ENCODE measurements at places on chromosomes 12 and 14.

DNA sequence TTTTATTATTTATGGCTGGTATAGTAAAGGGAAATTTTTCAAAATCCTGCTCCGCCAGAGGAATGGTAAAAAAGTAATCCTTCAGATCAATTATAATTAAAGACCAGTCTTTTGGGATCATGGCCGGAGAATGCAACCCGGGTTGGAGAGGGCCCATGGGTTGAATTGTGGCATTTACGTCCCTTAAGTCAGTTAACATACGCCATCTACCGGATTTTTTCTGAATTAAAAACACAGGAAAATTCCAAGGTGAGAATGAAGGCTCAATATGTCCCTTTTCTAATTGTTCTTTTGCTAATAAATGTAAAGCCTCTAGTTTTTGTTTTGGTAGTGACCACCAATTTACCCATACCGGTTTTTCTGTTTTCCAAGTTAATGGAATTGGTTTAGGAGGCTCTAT is 602.8 kb downstream of the ALG10 start:
- DNase-seq, result no peak

- DNase-seq, result no peak
Measured at GRCh38 chr14:76698631-76699030, 62.6 kb upstream of the VASH1 start.

- no peak for DNase-seq
Measured at GRCh38 chr14:89740241-89740640, 214.3 kb downstream of the EFCAB11 start.

- no peak for DNase-seq
Measured at GRCh38 chr14:93941293-93941910, 14.3 kb downstream of the FAM181A start.

DNA sequence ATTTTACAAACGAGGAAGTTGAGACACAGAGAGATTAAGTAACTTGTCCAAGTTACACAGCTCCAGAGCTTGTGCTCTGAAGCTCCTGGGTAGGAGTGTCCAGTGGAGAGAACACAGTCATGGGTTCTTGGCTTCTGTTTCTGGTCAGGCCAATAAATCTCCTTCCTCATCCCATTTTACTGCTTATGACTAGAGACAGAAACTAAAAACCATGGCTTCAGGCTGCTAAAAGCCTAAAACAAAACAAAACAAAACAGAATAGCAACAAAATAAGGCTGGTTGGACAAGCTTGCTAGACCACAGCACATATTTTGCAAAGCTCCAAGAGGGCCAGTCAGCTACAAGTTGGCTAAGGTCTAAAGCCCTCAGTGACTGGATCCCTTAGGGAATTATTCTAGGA is 49.8 kb downstream of the PTGER2 start:
- DNase-seq, result no peak

DNA sequence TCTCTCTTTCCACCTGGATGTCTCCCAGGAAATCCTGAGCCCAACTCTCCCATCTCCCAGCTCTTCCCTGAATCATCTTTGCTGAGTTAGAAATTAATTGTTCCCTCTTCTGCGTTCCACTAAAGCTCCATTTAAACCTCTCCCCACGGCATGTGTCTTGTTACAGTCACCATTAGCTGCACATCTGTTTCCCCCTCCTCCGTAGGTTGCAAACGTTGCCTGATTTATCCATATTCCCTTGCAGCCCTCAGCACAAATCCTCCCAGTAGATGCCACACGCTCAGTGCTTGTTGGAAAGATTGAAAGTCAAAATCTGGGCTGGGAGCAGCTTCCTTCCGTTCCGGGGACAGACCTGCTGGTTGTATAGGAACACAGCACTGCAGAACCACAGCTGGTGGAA is 90.4 kb downstream of the SLC24A4 start:
- no peak for DNase-seq

GRCh38 chr12:4908684-4909409 is 858 bp upstream of the KCNA1 start:
- peak; percentile 57 for DNase-seq

- DNase-seq, result no peak
Measured at GRCh38 chr12:96427269-96427729, 27.1 kb upstream of the CDK17 start.

GRCh38 chr14:64550621-64551333 is 1.0 kb downstream of the PPP1R36 start:
- DNase-seq, result no peak

GRCh38 chr14:63632932-63633514 is 8.6 kb downstream of the WDR89 start:
- DNase-seq, result no peak

DNA sequence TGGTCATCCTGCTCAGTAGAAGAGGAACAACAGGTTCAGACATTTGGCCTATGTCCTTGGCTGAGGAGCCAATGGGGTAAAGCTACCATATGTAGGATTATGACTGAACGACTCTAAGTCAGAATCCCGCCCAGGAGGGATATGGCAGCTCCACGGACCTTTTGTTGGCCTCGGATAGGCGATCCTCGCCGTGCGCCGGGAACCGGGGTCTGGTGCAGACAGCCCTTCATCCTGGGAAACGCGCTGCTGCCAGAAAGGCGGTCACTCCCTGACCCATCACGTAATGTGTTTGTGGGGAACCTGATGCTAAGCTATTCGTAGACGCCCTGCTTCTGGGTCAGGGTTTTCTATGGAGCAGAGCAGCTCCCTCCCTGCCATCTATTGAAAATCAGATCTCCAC is 178.9 kb upstream of the ALG10B start:
- no peak for DNase-seq

GRCh38 chr14:89621009-89621421 is 204.0 kb upstream of the FOXN3 start:
- DNase-seq, result no peak

GRCh38 chr12:89976866-89977265 is 268.2 kb upstream of the ATP2B1 start:
- no peak for DNase-seq

DNA sequence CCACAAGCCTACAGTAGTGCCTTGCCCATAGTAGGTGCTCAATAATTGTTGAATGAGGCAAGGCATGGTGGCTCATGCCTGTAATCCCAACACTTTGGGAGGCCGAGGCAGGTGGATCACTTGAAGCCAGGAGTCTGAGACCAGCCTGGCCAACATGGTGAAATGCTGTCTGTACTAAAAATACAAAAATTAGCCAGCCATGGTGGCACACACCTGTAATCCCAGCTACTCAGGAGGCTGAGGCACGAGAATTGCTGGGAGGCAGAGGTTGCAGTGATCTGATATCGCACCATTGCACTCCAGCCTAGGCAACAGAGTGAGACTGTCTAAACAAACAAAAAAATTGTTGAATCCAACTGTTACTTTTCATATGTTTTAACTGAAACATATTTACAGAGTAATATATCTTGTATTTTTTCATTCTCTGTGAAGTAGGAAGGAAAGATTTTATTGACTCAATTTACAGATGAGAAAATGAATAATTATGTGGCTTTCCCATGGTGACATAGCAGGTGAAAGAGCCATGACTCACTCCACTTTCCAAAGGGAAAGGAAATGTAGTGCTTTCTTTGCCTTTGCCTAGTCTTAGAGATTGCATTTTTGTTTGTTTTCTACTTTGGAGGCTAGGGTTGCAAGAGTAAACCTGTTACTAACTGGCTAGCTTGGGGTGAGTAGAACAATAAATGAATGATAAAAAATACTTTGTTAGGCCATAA is 95.4 kb upstream of the SLC38A4 start:
- DNase-seq, result no peak

DNA sequence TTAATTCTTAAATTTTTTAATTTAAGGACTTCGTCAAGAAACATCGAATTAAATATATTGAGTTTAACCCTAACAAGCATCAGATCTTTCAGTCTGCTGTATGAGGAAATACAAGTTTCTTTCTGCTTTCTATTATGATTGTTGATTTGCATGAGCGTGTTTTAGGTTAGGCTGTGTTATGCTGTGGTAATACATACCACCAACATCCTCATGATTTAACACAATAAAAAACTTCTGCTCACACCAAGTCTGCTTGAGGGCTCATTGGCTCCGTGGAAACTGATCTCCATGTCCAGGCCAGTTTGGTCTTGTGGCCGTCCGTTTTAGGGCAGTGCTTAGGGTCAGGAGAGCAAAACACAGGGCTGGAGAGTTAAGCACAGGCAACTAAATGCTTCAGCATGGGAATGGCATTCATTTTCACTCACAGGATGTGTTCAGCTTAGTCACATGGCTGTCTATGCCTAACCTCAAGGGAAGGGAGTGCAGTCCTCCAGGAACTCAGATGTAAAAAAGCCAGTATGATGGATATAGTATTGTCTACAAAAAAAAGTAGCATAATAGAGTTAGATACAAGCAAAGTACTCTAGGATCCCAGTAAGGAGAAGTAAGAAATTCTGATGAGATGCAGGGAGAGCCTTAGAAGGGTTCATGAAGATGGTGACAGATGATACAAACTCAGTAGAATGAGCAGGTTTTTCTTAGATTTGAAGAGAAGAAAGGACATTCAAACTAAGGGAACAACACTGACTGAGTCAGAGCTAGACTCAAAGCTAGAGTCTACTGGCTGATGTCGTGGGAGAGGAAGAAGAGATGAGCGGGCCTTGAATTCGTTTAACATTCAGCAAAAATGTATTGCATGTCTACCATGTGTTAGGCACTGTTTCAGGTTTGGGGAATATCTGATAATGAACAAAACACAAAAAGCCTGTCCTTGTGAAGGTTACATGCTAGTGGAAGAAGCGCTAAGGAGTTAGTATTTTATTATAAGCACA is 16.3 kb downstream of the MARK3 start:
- DNase-seq, result no peak

DNA sequence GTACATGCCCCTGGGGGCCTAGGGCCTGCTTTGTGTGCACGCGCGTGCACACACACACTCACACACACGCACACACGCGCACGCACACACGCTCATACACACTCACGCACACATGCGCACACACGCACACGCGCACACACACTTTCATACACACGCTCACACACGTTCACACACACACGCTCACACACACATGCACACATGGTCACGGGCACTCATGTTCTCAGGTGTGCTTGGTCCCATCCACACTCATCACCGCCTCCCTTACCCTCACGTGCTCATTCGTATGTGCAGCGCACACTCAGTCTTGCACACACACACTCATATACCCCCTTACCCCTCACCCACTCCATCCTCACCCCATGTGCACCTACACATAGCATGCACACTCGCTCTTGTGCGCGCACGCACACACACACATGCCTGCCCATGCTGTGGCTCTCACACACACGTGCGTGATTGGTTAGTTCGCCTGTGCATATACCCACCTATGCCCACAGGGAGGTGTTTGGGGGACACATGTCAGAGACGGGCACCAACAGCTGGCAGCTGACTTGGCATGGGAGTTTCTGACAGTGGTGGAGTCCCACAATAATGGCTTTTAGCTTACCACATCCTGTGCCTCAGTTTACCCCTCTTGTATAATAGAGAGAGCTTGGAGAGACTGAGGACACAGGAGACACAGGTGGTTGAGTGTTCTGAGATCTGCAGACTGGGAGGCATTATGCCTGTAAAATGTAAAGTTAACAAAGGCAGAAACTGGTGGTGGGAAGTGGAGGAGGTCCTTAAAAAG is 28.7 kb downstream of the TSPAN9 start:
- no peak for DNase-seq

DNA sequence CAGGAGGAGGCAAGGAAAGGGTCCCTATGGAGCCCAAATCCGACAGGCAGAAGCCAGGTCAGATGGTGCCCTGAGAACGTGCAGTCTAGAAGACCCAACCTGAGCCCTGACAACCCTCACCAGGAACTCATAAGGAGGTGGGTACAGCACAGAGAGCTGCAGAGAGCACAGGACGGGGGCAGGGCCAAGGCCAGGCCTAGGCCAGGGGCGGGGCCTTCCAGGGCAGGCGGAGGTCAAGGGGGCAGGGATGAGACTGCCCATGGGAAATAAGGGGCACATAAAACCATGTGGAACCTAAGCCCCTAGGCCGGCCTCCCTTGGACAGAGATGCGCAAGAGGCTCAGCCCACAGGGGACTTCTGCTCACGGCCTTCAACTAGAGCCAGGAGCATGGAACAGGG is 45.1 kb downstream of the SSH1 start:
- DNase-seq, result no peak

GRCh38 chr14:99590746-99591555 is 13.1 kb downstream of the CCDC85C start:
- no peak for DNase-seq

DNA sequence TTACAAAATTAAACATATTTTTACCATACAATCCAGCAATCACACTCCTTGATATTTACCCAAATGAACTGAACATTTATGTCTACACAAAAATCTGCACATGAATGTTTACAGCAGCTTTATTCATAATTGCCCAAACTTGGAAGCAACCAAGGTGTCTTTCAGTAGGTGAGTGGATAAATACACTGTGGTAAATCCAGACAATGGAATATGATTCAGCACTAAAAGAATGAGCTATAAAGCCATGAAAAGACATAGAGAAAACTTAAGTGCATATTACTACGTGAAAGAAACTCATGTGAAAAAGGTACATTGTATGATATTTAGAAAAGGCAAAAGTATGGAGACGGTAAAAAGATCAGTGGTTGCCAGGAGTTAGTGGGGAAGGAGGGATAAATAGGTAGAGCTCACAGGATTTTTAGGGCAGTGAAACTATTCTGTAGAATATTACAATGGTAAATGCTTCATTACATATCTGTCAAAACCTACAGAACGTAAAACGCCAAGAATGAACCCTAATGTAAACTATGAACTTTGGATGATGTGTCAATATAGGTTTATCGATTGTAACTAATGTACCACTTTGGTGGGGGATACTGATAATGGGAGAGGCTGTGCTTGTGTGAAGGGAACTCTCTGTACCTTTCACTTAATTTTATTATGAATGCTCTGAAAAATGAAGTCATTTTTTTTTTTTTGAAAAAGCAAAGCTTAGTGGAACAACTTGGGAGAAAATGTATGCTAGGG is 295.7 kb downstream of the CEP128 start:
- no peak for DNase-seq

GRCh38 chr12:63802012-63802608 is 22.4 kb downstream of the RXYLT1 start:
- DNase-seq, result no peak

DNA sequence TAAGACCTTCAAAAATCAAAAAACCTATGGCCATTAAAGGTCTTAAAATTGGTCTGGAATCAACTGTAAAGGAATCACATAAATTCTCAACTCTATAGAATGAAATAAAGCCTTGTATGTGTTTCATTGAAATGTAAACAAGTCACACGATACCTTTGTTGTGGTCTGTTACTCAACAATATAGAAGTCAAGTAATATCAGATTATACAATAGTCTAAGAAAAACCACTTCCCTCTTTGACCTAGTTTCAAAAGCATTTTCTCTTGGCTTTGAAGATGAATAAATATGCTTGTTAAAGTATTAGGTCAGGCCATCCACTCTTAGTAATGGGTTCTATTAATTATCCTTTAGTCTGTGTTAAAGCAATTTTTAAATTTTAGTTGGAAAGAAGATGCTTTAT is 79.8 kb upstream of the DIO2 start:
- no peak for DNase-seq

- DNase-seq, result no peak
Measured at GRCh38 chr14:97120204-97120603, 323.0 kb downstream of the VRK1 start.

DNA sequence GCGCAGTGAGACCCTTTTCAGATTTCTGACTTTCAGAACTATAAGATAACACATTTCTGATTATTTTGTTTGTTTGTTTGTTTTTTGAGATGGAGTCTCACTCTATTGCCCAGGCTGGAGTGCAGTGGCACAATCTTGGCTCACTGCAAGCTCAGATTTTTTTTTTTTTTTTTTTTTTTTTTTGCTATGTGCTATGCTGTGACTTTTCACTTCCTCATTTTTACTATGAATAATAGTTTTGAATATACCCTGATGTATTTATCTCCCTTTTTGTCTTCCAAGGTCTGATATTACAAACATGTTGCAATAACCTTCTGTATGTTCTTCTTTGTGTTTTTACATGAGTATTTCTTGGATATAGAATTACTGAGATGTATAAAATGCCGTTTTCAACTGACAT is 658.7 kb upstream of the SEL1L start:
- no peak for DNase-seq
